ENCODE measurements at places on chromosomes 3 and 15.

GRCh38 chr15:58246041-58246440 is 107.9 kb downstream of the AQP9 start:
- DNase-seq: no peak

DNA sequence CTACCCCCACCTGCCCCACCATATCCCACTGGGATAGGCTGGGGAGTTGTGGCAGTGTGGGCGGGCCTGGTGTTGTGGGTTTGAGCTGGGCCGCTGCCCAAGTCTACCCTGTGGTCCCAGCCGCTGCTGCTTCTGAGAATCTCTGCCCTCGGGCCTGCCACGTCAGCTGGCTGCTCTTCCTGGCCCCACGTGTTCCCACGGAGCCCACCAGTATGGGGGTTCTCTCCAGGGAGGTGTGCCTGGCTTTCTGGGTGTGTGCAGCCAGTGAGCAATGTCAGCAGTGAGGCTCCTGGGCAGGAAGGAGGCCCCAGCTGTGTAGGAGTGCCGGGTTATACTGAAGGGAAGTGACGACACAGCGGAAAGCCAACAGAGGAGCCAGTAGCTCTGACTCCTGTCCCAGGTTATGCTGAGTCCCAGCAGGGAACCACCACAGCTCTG is 10.5 kb downstream of the GNAI2 start:
- no peak for DNase-seq

- peak; percentile 13 for DNase-seq
Observed at GRCh38 chr15:60790641-60791040, 311.7 kb upstream of the ICE2 start.

GRCh38 chr3:23830869-23831484 is 25.2 kb downstream of the UBE2E1 start:
- no peak for DNase-seq

GRCh38 chr15:43505738-43506137 is 11.7 kb upstream of the MAP1A start:
- DNase-seq: no peak

DNA sequence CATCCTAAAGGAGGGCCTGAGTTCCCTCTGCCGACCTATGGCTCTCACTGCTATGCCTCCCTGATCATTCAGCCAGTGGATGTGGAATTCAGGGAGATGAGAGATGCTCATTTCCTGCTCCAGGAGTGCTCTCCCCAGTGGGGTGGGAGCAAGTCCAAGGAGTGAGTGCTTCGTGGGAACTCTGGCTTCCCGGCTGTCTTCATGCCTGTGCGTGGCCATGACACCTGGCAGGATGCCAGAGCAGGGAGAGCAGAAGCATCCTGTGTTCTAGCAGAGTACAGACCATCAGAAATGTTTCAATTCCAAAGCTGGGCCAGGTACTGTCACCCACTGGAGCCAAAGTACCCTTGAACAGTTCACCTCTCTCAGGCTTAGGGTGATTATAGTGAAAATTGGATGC is 45.1 kb downstream of the APH1B start:
- no peak for DNase-seq

GRCh38 chr3:154794814-154795445 is 285.2 kb upstream of the MME start:
- no peak for DNase-seq

GRCh38 chr3:45362758-45363157 is 25.6 kb upstream of the LARS2 start:
- no peak for DNase-seq

DNA sequence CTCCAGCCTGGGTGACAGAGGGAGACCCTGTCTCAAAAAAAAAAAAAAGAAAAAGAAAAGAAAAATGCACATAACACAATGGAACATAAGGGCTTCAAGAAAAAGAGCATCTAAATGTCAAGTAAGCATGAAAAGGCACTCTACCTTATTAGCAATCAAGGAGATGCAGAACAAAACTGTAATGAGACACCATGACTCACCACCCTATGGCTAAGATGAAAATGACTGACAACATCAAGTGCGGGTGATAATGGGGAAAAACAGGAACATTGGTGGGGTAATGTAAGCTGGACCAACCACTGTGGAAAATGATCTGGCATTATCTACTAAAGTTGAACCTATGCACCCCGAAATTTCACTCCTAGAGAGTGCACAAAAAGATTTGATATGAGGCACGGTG is 19.6 kb upstream of the NSMCE3 start:
- DNase-seq: no peak

DNA sequence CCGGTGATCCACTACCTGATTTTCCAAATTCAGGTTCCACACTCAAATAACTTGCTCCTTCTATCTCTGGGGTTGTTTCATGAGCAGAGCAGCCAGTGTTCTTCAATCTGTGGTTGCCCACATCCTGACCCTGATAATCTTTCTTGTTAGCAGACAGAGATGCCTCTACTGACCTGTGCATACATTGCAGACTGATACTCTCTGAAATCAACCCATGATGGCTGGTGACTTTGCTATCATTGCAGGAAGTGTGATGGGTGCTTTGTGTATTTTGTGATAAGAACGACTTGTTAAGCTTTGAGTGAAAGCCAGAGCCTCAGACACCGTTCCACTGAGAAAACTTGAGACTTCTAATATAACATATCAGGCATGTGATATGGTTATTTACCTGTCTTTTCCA is 39.9 kb downstream of the GATM start:
- DNase-seq: no peak

GRCh38 chr3:44995142-44995770 is 19.2 kb downstream of the EXOSC7 start:
- no peak for DNase-seq

DNA sequence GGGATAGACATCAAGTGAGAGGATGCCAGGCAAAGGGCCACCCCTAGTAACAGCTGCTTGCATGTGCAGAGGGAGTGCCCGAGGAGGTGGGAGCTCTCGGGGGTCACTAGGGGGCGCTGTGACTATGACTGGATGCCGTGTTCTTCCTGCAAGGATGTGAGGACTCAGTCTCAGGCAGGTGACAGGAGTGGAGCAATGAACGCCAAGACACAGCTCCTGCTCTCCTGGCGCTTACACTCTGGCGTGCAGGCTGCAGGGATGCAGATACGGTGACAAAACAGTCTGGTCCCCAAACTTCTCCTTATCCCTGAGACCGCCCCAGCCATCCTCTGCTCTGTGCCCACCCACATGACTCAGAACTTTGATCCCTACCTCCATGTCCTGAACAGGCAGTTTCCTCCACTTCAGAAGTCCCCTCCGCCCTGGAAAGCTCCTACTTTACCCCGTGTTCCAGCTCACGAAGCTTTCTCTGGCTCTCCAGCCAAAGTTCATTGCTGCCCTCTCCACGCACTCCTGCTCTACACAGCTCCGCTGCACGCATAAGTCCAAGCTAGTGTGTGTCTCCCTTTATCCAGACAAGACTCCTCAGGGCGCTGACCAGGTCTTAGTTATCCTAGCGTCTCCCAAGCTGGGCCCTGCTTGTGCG is 14.7 kb downstream of the RHOV start:
- DNase-seq: no peak

- DNase-seq: no peak
Observed at GRCh38 chr3:186922790-186923189, 7.5 kb upstream of the ST6GAL1 start.

- no peak for DNase-seq
Observed at GRCh38 chr3:194197981-194198695, 62.2 kb downstream of the HES1 start.

DNA sequence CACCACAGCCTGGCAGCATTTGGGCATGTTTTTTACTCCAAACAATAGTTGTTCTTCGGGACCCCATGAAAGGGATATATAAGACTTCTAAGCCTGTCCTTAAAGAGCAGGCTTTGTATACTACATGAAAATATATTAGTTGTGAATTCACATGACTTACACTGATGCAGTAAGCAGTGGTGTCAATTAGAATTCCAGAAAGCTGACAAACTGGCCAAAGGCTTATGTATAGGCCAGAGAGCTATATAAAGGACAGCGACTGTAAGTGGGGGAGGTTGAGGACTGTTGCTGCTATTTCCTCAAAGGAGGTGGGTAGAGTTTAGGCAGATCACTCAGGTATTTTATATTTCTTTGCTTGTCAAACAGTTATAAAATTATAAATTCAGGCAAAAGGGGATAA is 24.8 kb downstream of the KPNA4 start:
- no peak for DNase-seq

- no peak for DNase-seq
Observed at GRCh38 chr15:59941612-59942011, 62.5 kb upstream of the FOXB1 start.

GRCh38 chr3:97884586-97885123 is 62.8 kb downstream of the CRYBG3 start:
- DNase-seq: no peak

DNA sequence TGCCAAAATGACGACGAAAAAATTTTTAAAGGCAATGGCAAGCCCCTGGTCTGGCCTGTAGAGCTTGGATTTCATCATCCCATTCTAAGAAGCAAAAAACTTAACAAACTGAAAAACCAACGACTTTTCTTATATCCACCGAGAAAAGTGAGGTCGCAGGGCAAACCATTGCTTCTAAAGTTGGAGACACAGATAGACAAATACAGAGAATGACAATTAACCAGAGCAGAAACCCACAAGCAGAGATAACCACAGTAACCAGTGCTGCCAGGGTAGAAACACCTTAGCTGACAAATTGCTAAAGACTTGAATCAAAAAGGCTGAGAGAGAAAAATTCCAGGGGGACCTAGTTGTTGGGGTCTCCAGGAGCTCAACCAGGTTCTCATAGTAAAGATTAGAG is 386.5 kb upstream of the SGO1 start:
- DNase-seq: no peak

DNA sequence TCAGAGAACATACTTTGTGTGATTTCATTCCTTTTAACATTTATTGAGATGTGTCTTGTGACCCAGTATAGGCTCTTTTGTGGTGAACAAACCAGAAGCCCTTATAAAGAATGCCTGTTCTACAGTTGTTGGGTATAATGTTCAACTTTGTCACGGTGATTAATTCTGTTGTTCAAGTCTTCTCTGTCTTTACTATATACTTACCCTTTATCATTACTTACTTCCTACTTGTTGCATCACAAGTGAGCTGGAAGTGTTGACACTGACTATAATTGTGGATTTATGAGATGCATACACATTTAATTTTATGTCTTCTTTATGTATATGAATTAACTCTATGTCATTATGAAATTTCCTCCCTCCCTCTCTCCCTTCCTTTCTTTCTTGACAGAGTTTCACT is 59.7 kb upstream of the TBL1XR1 start:
- DNase-seq: no peak

DNA sequence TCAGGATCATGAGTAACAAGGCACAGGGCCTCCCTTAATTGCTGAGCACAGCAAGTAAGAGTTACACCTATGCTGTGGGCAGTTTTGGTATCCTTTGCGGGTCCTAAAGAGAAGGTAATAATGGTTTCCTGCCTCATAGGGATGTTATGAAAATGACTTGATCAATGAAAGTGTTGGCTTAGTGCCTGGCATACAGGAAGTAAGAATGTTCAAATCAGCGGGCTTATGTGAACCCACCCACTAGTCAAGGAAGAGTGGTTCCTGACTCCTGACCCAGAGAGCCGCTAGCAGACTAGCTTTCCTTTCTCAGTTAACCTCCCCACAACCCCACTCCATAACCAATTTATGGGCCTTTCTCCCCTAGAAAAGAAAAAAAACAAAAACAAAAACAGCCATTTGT is 5.2 kb upstream of the ADAMTS9 start:
- DNase-seq: no peak

- no peak for DNase-seq
Observed at GRCh38 chr3:117306299-117306698, 596.7 kb downstream of the TUSC7 start.

DNA sequence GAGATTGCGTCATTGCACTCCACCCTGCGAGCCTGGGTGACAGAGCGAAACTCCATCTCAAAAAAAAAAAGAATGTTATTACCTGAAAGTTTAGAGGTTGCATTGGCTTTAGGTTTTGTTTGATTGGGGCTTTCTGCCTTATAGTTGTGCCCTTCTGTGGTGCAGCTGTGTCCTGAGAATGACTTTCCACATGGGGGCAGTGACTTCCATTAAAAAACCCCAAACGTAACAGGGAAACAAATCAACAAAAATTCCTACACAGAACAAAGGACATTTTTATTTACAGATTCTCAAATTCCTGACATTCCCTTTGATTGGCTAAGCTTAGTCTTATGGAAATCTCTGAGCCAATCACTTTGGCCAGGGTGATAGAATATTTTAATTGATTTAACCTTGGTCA is 154.1 kb upstream of the GPR149 start:
- DNase-seq: no peak

- DNase-seq: no peak
Observed at GRCh38 chr3:143571548-143571947, 276.7 kb downstream of the SLC9A9 start.

DNA sequence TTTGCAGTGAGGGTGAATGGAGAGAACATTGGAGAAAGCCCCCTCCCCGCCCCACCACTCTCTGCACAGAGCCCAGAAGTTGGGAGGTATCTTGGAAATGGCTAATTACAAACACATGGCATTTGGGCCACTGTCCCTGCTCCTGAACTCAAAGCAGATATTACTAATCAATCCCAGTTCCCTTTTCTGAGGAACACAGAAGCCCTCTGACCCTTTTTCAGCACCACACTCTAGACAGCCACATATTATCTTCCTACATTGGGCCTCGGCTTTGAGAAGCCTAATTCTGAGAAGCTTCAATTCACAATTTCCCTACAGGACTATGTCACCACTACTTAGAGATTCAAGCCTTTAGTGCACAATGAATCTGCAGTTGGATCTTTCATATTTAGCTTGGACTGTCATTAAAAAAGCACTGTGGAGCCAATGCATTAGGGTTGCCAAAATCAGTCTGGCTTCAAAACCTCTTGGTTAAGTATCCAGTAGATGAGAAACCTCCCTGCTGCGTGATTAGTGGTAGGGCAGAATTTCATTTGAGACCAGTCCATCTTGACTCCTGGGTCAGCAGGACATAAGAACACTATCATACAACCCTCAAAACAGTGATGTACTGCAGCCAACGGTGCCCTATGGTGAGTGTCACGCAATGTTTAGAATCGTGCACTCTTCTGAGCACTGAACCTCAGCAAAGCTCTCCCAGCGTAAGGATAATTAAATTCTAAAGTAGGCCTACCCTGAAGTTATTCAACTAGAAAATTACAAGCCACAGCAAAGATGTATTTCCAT is 26.1 kb downstream of the MGLL start:
- DNase-seq: no peak

DNA sequence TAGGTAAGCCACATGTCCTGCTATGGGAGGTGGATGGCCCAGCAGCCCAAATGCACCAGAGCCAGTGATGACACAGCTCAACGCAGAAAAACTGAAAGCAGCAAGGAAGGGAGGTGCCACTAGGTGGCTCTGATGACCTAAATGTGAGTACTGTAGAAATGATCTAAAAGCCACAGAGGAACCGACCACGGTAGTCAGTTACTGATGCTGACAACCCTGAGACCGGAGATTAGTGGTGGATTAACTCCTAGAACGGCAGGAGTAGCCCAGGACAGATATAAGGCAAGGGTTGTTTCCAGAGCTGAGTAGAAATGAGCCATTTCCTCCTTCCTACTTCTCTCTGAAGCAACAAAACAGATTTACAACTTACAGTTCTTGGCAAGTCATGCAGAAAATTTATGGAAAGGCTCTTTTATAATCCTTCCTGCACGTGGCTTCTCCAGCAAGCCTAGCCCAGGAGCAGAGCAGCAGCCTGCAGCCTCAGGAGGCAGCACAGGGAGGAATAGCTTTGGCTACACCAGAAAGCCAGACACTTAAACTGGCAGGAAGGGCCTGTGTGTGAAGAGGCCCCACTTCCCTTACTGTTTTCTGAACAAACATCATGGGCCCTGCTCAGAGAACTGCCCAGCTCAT is 13.1 kb downstream of the FBXL22 start:
- DNase-seq: no peak

- no peak for DNase-seq
Observed at GRCh38 chr3:58577269-58577821, at the start of gene FAM107A. Gene FAM107A (minus strand): TSS chr3:58577391. CDS start chr3:58569860, 7,531 bp downstream.
